ENCODE measurements at places on chromosomes 3 and 15. TPM values are rescaled to one million over a fixed set of nuclear protein-coding genes. Genes with fewer than 3 reads are reported as not detected.

- H3K27me3 ChIP-seq, result no peaks in the 10 kb centered on the region
- no peaks in the 10 kb centered on the region for H3K4me1 ChIP-seq
- H3K36me3 ChIP-seq, result no peaks in the 10 kb centered on the region
- H3K4me3 ChIP-seq, result no peak overlapping the region
- no peak overlapping the region for H3K27ac ChIP-seq
Observed at GRCh38 chr3:118213892-118214291, 820.8 kb downstream of the IGSF11 start.

GRCh38 chr3:42855219-42855546 lies 20.5 kb downstream of the CYP8B1 start:
- no peaks in the 10 kb centered on the region for H3K4me1 ChIP-seq
- no peak overlapping the region for H3K27ac ChIP-seq
- no peaks in the 10 kb centered on the region for H3K36me3 ChIP-seq
- no peak for DNase-seq
- no peaks in the 10 kb centered on the region for H3K27me3 ChIP-seq

DNA sequence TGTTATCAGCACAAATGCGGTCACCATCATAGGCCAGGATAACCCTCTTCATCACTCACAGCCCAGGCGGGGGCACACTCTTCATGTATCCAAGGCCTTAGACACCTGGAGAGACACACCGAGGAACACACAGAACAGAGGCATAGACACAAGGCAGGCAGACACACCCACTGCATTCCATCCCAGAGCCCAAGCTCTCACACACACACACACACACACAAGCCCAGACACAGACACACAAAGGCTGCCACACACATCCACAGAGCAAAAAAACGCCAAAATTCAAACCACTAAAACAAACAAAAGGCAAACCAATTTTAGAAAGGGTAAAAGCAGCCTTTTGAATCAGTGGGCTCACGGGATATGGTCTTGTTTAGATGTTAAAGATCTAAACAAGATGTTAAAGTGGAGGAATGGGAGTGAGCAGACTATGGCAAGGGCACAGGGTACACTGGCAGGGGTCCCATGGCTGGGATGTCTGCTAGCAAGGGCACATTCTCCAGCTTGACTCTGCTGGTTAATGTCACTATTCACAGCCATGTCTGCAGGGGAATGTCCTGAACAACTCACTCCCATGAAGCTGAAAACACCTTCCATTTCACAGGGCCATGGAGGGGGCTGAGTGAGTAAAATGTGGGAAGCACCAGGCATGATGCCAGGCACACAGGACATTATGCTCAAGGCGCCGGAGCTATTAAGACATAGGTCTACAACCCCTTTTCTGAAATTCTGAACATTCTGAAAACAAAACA lies 14.9 kb upstream of the CRABP1 start:
- peak overlapping the region; percentile 99 for H3K27ac ChIP-seq
- peaks cover 16% of the 10 kb centered on the region for H3K4me1 ChIP-seq
- H3K27me3 ChIP-seq, result no peaks in the 10 kb centered on the region
- no peak overlapping the region for H3K4me3 ChIP-seq
- H3K36me3 ChIP-seq, result no peaks in the 10 kb centered on the region

- no peak for DNase-seq
- no peaks in the 10 kb centered on the region for H3K4me1 ChIP-seq
- H3K27ac ChIP-seq, result no peak overlapping the region
- H3K36me3 ChIP-seq, result no peaks in the 10 kb centered on the region
- H3K27me3 ChIP-seq, result no peaks in the 10 kb centered on the region
Observed at GRCh38 chr3:190902292-190902691, 39.8 kb upstream of the GMNC start.

The C3orf18 gene
- total RNA-seq, result 12.3 TPM

The SPINK8 gene
- total RNA-seq, result not detected

GRCh38 chr3:74281705-74282104 lies 332.8 kb downstream of the CNTN3 start:
- no peaks in the 10 kb centered on the region for H3K27me3 ChIP-seq
- H3K27ac ChIP-seq, result no peak overlapping the region
- H3K4me3 ChIP-seq, result no peak overlapping the region

The ACAA1 gene
- 45.5 TPM for total RNA-seq

DNA sequence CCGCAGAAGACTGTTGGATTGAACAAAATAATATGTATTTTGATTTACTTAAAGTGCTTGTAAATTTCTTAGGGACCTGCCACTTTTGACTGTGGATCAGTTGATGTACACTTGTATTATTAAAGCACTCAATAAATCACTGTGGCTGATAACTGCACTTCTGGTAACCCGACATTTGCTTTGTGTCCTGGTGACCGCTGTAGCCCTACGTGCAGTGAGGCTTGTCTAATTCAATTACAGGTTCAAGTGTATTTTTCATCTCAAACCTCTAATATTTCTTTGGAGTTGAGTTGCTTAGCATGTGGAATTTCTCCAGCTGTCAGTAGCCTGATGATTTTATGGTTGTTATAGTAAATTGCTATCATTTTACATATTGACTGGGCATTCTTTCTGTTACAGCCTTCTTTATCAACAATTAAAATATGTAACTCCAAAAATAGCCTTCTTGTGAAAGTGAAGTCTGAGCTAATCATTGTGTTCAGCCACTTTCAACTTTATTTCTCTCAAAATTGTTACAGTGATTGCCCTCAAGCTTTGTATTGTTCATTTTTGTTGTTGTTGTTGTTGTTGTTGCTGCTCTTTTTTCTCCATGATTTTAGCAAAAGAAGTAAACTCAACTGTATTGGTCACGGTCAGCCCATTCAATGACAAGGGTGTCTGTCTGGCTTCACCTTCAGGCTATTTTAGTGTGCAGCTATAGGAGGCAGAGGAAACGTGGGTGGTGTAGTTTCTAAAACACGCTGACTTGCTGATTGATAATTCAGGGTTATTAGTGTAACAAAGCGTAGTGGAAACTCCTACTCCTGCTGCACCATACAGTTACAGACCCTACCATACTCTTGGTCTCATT lies 215.1 kb upstream of the UBE2E1 start:
- peak overlapping the region; percentile 30 for H3K27ac ChIP-seq
- no peaks in the 10 kb centered on the region for H3K4me1 ChIP-seq
- no peaks in the 10 kb centered on the region for H3K36me3 ChIP-seq
- no peak for DNase-seq
- H3K4me3 ChIP-seq, result no peak overlapping the region
- H3K27me3 ChIP-seq, result no peaks in the 10 kb centered on the region

The GOLGA6B gene
- total RNA-seq, result not detected

DNA sequence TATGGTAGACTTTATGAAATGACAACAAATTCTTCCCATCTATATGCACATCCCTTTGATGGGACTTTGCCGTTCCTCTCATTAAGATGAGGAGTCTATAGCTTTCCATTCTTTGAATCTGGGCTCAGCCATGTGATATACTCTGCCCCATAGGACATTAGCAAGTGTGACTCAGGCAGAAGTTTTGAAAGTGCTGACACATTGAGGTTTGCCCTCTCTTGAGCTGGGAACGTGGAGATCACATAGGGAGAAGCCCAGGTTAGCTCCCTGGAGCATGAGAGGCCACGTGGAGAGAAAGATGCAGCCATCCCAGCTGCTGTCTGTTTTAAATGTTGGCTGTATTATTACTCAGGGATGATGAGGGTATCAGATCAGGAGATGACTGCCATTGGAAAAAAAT lies 67.7 kb upstream of the OXTR start:
- no peak overlapping the region for H3K4me3 ChIP-seq
- H3K36me3 ChIP-seq, result no peaks in the 10 kb centered on the region
- H3K4me1 ChIP-seq, result no peaks in the 10 kb centered on the region
- no peaks in the 10 kb centered on the region for H3K27me3 ChIP-seq

GRCh38 chr15:77665530-77666295 lies 33.0 kb upstream of the LINGO1 start:
- no peak for DNase-seq
- H3K4me1 ChIP-seq, result no peaks in the 10 kb centered on the region
- H3K4me3 ChIP-seq, result no peak overlapping the region
- no peaks in the 10 kb centered on the region for H3K27me3 ChIP-seq
- no peaks in the 10 kb centered on the region for H3K36me3 ChIP-seq

The CCDC54 gene
- total RNA-seq, result not detected

- no peak overlapping the region for H3K4me3 ChIP-seq
- no peaks in the 10 kb centered on the region for H3K36me3 ChIP-seq
Observed at GRCh38 chr3:71650372-71650771, 66.8 kb upstream of the FOXP1 start.

Measured in endodermal cell (in vitro differentiated cells).